ENCODE measurements at places on chromosomes 12 and 14.
A peak's percentile ranks its signal among the peaks of the same experiment; 100 is the strongest.

DNA sequence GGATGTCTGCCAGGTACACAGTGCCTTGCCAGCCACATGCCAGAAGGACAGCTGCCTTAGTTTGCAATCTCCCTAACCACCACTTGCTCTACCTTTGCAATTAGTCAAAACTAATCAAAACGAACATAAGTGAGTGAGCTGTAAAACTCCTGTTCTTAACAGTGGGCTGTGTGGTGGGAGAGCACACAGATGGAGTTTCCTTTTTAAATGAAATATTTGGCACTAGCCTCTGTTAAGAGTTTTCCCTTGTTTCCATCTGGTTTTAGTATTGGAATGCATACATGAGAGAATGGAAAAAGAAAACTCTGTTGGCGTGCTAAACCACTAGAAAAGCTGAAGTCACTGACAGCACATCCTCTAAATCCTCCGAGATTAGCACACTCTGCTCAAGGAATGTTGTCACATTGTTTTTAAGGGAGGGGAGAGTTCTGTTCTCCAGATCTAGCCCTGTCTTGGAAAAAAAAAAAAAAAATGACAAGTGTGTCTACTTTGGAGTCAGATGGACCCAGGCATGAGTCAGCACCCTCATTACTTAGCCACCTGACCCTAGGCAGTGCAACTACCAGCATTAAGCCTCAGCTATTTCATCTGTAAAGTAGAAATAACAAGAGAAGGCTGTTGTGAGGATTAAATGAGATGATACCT lies 83.9 kb downstream of the STXBP6 start:
- DNase-seq = no peak

DNA sequence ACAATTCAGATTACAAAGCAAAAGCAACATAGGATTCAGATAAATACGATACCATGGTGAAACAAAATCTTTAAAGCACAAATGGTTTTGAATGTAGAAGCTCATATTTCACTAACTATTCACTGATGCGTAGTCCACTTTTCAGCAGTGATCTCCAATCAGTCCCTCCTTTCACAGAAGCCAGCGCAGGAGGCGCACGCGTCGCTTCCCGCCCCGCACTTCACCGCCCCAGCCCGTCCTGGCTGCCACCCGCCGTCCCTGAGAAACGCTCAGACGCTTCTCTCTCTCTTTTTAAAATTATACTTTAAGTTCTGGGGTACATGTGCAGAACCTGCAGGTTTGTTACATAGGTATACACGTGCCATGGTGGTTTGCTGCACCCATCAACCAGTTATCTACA lies 19.8 kb upstream of the CHFR start:
- peak; percentile 46 for DNase-seq

GRCh38 chr12:72256725-72257124 lies 15.4 kb upstream of the TRHDE start:
- no peak for DNase-seq

- no peak for DNase-seq
Measured at GRCh38 chr12:121214855-121215745, 5.2 kb downstream of the P2RX4 start.

DNA sequence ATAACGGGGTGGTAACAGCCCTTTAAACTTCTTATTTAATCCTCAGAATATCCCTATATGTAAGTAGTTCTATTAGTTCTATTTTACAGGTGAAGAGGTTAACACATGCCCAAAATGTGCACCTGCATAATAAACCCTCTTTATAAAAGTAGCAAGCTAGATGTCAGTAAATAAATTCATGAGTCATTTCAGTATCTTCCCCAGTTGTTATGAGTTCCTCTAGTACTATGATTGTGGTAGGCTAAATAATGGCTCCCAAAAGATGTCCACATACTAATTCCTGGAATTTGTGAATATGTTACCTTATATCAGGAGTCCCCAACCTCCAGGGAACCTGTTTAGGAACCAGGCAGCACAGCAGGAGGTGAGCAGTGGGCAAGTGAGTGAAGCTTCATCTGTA lies 106.5 kb downstream of the TMTC3 start:
- DNase-seq = no peak

GRCh38 chr14:47148686-47149085 lies 497.1 kb upstream of the RPL10L start:
- DNase-seq = no peak

DNA sequence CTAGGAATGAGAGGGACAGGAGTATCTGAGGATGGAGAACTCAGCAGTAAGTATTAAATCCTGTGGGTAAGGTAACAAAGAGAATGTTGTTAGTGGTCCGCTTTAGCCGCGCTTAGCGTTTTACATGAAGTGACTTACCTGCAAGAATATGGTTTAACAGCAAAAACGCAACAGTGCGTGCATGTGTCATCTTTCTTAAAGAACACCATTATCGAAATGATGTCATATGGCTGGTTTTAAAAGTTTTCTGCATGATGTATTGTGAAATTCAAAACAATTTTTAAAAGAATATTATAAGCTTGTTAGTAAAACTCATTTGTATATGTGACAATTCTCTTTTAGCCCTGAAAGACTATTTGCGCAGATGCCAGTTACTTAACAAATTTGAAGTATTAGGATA lies 1.7 kb downstream of the LEMD3 start:
- DNase-seq = no peak

DNA sequence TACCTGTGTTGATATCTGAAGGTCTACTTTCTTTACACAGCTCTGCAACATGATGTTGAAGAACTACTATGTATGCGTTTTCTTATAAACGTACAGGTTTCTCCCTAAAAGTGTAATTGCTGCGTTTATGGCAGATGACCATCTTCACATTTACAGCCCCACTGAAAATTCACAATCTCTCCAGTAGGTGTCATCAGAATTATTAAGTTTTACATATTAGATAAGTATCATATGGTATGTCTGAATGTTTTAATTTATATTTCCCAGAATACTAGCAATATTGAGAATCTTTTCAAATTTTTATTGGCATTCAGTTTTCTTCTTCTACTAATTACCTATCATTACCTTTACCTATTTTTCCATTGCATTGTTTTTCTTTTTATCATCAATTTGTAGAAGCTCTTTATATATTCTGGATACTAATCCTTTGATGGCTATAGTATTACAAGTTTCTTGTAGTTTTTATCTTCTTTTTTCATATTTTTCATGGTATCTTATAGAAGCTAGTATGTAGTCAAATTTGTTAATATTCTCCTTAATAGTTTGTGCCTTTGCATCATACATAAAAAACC lies 123.5 kb downstream of the CAPZA3 start:
- DNase-seq = no peak

GRCh38 chr12:80513211-80513610 lies 69.2 kb downstream of the PTPRQ start:
- DNase-seq = no peak

- DNase-seq = no peak
Measured at GRCh38 chr14:100587086-100587762, at the start of gene BEGAIN. Gene BEGAIN (minus strand): TSS chr14:100587417. CDS start chr14:100587290, 127 bp downstream.

- DNase-seq = no peak
Measured at GRCh38 chr12:25712169-25712568, 159.1 kb upstream of the LMNTD1 start.

- no peak for DNase-seq
Measured at GRCh38 chr14:59207506-59207933, 19.1 kb downstream of the DAAM1 start.

GRCh38 chr14:77309131-77309530 lies 11.6 kb downstream of the POMT2 start:
- no peak for DNase-seq

GRCh38 chr12:56046027-56046780 lies 4.5 kb downstream of the RPS26 start:
- no peak for DNase-seq

DNA sequence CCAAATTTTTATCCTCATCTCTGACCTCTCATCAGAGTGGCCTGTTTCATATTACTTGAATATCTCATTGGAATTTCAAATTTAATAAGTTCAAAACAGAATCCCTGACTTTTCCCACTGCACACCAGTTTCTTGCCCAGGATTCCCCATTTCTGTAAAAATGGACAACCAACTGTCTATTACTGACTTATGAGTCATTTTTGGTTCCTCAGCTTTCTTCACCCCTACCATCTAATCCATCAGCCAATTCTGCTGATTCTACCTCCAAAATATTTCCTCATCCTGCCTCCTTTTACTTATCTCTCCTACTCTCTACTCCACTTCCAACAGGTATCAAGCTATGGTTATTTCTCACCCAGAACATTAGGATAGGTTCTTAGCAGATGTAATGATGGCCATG lies 44.2 kb downstream of the TMX1 start:
- no peak for DNase-seq

DNA sequence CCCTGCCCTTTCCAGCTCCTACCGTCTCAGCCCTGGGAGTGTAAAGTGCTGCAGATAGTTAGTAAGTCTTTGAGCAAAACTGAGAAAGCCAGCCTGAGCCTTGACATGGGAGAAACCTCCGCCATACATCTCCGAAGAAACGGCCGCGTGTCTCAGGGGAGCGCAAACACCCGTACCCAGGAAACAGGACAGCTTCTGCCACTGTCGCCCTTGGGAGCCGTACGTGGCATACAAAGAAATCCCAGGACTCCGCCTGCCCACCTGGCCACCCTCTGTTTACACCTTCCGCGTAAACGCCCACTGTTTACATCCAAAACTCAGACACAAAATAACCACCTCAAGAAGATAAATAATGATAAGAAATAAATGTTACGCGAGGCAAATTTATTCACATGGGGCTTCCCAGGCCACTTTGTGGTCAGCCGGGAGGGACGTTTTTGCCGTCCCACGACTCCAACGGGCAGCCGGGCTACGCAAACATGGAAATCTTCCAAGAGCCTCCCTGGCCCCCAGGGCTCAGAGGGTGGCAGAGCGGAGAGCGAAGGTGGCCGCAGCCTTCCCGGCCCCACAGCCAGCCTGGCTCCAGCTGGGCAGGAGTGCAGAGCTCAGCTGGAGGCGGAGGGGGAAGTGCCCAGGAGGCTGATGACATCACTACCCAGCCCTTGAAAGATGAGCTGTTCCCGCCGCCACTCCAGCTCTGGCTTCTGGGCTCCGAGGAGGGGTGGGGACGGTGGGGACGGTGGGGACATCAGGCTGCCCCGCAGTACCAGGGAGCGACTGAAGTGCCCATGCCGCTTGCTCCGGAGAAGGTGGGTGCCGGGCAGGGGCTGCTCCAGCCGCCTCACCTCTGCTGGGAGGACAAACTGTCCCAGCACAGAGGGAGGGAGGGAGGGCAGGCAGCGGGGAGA lies at the start of gene BDKRB2:
TSS of gene BDKRB2 (plus strand) at position 689 of the 908 bp plus-strand sequence. CDS start 32,269 bp downstream, outside the sequence.
- DNase-seq = peak; percentile 87

- no peak for DNase-seq
Measured at GRCh38 chr14:29804481-29805266, 123.0 kb downstream of the PRKD1 start.

- no peak for DNase-seq
Measured at GRCh38 chr14:68695326-68695768, 97.5 kb downstream of the ZFP36L1 start.

- DNase-seq = no peak
Measured at GRCh38 chr12:64672925-64673409, 62.7 kb downstream of the RASSF3 start.

DNA sequence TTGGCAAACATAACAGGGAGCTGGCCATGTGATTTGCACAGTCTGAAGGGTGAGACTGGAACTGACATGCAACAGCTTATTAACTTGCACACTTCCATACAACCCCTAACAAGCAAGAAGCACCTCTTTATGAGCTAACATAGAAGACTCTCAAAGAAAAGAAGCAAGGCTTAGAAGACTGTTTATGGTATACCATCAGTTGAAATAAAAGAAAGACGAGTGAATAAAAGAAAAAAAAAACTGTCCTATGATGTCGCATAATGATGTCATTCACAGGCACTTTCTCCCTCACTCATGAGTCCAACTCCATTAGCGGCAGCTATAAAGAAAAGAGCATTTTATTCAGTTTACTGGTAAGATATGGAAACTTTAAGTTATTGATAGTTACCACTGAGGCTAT lies 3.3 kb upstream of the MDM1 start:
- DNase-seq = no peak
